Memory B cell (primary cell): ENCODE measurements at places on chromosomes 11 and 22.
A peak's percentile ranks its signal among the peaks of the same experiment; 100 is the strongest.

GRCh38 chr11:13210424-13210823 is 67.2 kb upstream of the BMAL1 start:
- DNase-seq: no peak

- DNase-seq: no peak
Measured at GRCh38 chr11:58922479-58922878, 16.8 kb upstream of the GLYATL1 start.

GRCh38 chr11:128303383-128303782 is 284.0 kb downstream of the ETS1 start:
- DNase-seq: no peak

DNA sequence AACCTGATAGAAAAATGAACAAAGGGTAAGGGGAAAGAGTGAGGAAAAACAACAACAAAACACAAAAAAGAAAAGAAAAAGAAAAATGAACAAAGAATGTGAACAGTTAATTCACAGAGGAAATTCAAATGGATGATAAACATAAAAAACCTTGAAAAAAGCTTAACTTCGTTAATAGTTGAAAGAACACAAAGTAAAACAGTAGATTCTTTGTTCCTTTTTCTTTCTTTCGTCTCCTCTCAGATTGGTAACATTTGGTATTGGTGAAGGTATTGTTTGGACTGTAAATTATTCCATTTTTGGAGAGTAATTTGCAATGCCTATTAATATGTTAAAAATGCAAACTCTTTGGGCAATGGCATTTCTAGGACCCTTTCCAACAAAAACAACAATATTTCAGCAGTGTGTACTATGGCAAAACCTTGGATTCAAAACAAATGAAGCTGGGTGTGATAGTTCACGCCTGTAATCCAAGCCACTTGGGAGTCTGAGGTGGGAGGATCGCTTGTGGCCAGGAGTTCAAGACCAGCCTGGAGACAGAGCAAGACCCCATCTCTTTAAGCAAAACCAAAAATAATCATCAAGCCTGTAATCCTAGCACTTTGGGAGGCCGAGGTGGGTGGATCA is 3.3 kb upstream of the BACE1 start:
- no peak for DNase-seq

DNA sequence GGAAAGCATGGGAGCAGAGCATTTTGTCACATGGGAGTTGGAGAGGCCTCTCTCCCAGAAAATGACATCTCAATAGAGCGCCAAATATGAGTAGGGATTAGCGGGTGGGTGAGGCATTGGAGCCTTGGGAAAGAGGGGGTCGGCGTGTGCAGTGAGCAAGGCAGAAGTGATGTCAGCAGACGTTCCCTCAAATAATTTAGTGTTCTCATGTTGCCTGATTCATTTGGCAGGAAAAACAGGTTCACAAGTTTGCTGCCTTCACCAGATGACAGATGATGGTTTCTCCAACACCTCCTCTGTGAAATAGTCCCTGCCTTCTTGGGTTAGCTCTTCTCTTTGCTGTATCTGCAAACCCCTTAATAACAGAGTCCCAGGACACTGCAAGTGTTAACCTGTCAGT is 118.5 kb upstream of the ARHGAP20 start:
- DNase-seq: no peak

- DNase-seq: no peak
Measured at GRCh38 chr11:118524356-118524755, 2.9 kb upstream of the TTC36 start.

- no peak for DNase-seq
Measured at GRCh38 chr22:35307372-35307771, 7.7 kb downstream of the TOM1 start.

DNA sequence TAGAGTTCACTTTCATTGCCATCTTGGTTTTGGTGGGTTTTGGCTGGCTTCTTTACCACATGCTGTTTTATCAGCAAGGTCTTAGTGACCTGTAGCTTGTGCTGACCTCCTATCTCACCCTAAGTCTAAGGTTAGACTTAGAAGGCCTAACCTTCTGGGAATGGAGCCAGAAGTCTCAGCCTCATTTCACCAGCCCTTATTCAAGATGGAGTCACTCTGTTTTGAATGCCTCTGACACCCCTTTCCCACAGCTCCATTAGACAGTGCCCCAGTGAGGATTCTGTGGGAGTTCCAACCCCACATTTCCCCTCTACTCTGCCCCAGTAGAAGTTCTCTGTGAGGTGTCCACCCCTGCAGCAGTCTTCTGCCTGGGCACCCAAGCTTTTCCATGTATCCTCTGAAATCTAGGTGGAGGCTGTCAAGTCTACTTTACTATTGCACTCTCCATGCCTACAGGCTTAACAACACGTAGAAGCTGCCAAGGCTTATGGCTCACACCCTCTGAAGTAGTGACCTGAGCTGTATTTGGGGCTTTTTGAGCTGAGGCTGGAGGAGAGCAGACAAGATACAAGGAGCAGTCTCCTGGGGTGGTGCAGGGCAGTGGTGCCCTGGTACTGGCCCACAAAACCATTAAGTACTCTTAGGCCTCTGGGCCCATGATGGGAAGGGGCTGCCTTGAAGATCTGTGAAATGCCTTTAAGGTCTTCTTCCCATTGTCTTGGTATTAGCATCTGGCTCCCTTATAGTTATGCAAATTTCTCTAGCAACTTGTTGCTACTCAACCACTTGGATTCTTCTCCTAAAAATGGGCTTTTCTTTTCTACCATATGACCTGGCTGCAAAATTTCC is 65.9 kb upstream of the SC5D start:
- DNase-seq: no peak

GRCh38 chr11:17907046-17907445 is 105.8 kb downstream of the SERGEF start:
- DNase-seq: no peak

GRCh38 chr11:60367009-60367408 is 11.3 kb upstream of the MS4A7 start:
- peak; percentile 69 for DNase-seq

GRCh38 chr11:105609832-105610781 is at the start of gene GRIA4:
TSS of gene GRIA4 (plus strand) at chr11:105610073. CDS start at chr11:105610998, 925 bp downstream.
- no peak for DNase-seq

DNA sequence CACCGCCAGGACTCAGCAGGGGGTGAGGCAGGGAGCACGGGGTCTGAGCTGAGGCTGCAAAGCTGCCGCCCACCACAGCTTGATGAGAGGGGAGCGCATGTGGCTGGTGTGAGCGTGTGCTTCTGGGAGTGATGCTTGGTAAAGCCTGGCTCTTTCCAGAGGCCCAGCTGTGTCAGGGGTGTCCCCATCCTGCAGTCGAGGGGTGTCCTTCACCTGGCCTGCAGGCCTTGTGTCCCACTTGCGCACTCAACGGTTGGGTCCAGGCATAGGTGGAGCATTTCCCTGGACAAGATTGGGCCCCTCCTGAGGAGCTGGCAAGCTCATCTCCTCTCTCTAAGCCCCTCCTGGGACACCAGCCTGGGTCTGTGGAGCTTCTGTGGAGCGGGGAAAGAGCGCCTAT is 273.9 kb downstream of the TBC1D22A start:
- DNase-seq: no peak

- DNase-seq: no peak
Measured at GRCh38 chr11:6022956-6023355, 7.6 kb downstream of the OR56A1 start.

DNA sequence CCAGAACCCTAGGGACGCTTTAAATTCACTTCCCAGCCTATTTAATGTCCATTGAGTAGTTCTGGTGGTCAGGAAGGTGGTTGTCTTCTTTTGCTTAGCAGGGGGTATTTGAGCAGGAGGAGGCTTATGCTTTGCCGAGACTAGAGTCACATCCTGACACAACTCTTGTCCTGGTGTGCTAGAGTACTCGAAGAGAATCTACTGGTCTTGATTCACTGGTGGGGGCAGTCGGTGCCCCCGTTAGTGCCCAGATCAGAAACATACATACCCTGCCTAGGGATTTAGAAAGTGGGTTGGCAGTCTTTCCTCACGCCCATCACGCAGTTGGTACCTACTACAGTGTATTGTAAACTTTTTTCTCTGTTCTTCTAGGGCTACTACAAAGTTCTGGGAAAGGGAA is 2.7 kb downstream of the RPL27A start:
- DNase-seq: no peak

DNA sequence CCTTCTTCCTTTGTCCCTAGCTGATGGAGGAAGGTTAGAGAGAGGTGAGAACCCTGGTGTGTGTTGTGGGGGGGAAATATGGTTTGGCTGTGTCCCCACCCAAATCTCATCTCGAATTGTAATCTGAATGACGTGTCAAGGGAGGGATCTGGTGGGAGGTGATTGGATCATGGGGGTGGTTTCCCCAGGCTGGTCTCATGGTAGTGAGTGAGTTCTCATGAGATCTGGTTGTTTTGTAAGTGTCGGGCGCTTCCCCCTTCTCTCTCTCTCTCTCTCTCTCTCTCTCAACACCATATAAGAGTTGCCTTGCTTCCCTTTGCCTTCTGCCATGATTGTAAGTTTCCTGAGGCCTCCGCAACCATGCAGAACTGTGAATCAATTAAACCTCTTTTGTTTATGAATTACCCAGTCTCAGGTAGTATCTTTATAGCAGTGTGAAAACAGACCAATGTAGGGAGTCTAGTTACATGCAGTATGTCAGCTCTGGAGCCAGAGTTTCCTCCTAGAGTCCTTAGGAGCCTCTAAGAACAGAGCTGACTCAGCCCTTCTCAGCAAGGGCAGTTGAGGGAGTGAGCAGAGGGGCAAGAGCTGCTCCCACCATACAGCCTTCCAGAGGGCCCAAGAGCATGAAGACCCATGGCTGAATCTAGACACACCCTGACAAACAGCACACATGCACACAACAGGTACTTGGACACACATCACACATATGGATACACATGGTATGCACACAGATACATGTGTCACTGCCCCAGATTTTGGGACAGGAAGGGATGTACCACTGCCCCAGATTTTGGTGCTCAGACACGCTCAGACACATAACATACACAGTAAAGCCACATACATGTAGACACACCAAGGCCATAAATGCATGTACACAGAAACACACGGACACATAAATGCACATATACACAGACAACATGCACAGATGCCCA is 12.9 kb upstream of the LRRC32 start:
- DNase-seq: no peak

GRCh38 chr11:104661471-104661870 is 236.8 kb downstream of the CASP12 start:
- no peak for DNase-seq

- DNase-seq: no peak
Measured at GRCh38 chr11:113774174-113774503, 647 bp upstream of the ZW10 start.

DNA sequence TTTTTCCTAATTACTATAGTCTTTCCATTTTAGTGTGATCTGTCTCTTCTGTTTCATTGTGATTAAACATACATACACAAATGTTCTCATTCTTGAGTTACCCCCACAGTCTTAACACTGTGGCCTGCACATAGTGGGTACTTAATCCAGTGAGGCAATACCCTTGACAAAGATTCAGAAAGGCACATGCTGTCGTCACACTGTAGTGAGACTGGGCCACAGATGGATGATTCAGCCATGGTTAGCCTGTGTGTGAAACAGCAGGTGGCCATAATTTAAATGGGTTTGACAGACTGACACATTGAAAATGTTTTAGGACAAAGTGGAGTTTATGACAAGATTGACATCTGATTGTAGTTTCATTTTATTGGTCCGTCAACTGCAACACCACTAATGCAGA is 313.1 kb downstream of the C11orf87 start:
- no peak for DNase-seq

DNA sequence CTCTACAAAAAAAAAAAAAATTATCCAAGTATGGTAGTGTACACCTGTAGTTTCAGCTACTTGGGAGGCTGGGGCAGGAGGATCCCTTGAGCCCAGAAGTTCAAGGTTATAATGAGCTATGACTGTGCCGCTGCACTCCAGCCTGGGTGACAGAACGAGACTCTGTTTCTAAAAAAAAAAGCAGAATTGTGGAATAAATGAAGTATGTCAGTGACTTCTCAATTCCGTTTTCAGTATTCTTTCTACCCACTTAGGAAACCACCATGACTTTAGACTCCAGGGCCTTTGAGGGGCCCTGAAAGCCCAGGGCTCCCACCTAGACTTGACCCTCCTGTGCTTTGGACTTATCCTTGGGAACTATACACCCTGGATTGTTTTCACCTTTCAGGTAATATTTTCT is 6.5 kb upstream of the NUP160 start:
- no peak for DNase-seq

- no peak for DNase-seq
Measured at GRCh38 chr22:25051983-25052710, 99.6 kb downstream of the KIAA1671 start.

- no peak for DNase-seq
Measured at GRCh38 chr11:128938156-128938885, 4.3 kb downstream of the TP53AIP1 start.

GRCh38 chr11:111400595-111400994 is 21.5 kb upstream of the POU2AF1 start:
- no peak for DNase-seq

DNA sequence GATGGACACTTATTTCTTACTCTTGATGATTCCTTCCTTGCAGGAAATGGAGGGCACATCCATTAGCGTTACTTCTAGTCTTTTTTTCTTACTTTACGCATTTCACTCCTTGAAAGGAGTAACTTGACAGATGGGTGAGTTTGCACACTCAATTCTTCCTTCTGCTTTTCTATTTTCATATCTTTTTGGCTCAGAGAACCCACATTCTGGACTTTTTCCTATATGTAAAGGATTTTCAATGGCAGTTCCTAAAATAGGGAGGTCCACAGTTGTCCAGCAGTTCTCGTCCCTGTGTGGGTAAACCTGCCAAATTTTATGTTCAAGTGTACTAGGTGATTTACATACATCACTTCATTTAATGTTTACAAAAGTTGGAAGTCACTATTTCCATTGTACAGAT is 440.0 kb upstream of the KIRREL3 start:
- DNase-seq: no peak
